Stimulated activated CD4-positive, alpha-beta T cell treated with anti-CD3 and anti-CD28 coated beads, Interleukin-1b, Interleukin-23, amount 100 ng/mL, for 1 hour (primary cell): ENCODE measurements at places on chromosomes 7 and 10.

GRCh38 chr7:105130048-105130447, 116.0 kb downstream of the KMT2E start:
- no peak for DNase-seq

DNA sequence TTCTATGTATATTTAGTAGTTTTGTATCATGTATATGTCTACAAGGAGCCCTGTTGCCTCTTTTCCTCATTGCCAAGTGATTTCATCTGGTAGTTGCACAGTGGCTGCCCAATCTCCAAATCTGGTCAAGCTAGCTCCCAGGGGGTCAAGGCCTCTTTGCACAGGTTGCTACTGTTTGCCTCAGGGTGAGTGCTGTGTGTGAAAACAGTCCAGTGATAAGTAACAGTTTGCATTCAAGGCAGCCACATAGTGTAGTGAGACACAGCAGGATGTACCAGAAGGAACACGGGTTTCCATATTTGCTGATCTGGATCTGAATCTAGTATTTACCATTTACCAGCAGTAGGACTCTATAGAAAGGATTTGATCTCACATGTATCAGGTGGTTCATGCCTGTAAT, 13.3 kb upstream of the EPC1 start:
- no peak for DNase-seq

DNA sequence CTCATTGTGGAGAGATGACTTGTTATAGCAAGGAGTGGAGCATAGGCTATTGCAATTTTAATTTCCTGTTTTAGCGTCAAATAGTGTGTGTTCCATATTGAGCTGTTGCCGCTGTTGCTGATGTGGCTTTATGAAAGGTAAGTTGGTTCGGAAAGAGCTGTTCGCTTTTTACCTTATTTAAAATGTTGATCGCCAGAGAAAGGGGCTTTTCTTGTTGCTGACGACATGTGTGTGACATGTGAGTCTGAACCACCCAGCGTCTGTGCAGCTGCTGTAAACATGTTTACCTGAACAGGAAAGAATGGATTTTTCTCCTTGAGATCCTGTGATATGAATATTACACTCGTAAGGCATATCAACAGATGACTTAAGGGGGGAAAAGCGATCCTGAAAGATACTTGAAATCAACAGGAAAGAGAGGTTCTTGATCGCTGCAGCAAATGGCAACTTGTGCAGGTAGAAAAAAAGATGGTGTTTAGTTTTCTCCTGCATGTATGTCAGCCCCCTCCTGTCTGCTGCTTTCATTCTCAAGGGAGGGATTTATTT, 2.5 kb downstream of the ZEB1 start:
- no peak for DNase-seq

DNA sequence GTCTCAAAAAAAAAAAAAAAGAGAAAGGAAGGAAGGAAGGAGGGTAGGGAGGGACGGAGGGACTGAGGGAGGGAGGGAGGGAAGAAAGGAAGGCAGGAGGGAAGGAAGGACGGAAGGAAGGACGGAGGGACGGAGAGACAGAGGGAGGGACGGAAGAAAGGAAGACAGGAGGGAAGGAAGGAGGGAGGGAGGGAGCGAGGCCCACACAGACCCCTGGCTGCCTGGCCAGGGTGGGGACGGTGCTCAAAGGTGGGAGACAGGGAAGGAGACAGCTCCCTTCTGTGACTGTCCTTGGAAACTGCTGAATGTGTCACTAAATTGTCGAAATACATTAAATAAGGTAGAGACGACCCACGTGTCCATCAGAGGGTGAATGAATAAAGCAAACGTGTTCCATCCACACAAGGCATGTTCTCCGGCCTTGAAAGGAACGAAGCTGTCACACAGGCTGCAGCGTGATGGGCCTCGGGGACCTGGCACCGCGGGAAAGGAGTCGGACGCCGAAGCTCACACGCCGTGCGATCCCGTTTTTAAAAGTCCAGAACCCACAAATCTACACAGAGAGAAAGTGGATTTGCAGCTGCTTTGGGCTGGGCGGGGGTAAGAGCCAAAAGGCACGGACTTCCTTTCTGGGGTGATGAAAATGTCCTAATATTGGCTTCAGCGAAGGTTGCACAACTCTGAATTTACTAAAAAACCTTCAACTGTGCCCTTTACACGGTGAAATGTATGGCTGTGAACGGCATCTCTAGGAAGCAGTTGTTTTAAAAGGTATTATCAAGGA, 23.3 kb downstream of the ADAP1 start:
- DNase-seq, result no peak

GRCh38 chr10:2885288-2886278, 181.8 kb upstream of the PFKP start:
- no peak for DNase-seq

DNA sequence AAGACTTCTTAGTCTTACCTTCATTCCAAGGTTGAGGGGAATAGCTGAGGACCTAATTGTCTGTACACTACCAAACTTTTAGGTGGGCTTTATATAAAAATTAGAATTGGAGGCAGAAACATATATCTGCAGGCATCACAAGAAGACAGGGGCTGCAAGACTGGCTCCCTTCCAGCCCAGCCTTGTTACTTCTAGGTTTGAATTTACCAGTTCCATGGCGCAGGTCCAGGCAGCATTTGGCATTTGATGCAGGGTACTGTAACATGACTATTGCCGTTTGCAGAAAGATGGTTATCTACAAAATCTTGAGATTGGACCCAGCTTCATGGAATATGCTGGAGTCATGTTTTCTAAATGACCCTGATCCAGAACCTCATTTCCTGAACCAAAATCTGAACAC, 105.4 kb upstream of the RHOBTB1 start:
- DNase-seq, result no peak

- DNase-seq, result no peak
Observed at GRCh38 chr10:62075912-62076311, 174.4 kb downstream of the ARID5B start.

DNA sequence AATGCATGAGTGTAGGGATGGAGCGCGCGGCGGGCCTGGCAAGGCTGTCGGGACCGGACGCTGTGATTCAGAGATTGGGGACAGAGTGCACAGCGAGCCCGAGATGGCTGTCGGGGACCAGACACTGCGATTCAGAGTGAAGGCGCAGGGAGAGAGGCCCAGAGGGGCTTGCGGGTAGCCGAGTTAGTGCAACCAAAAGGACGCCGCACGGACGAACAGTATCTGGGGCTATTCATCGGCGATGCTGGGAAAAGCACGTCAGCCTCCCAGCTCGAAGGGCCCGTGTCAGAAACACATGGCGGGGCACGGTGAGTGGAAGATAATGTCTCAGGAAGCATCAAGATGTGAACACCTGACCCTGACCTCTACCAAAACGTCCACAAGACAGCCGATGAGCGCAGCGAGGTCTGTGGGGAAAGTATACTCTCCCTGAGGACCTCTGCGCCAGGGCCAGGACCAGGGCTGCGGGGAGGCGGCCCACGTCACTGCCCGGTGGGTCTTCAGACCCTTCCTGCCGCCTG, 215.8 kb downstream of the ZMYND11 start:
- no peak for DNase-seq

DNA sequence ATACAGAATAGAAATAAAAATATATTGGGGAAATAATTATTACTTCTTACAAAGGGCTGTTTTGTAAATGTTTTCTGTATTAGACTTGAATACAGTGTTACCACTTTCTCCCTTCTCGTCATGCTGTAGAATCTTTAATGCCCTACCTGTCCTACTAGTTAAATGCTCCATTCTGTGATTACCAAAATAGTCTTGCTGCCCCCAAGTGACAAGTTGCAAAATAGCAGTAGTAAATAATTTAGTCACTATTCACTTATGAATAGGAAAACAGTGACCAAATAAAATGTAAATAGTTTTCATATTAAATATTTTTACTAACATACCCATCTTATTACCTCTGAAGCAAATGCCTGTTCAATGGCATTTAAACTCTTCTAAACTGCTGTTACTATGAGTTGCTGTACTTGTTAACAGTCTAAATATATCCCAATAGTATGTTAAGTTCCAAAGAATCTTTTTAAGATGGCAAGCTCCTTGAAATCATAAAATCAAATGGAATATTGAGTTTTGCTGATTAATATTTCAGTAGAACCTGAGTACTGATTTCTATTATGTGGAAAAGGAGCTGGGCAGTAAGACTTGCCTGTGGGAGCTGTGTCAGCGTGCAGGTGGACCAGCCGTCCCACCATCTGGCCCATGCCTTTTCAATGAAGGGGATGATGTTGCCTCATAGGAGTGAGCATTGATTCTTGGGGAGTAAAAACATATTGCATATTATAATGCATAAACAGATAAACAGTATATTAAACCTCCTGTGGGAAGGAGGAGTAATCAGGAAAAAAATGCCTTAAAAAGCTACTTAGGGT, 18.1 kb upstream of the OIT3 start:
- DNase-seq, result no peak

DNA sequence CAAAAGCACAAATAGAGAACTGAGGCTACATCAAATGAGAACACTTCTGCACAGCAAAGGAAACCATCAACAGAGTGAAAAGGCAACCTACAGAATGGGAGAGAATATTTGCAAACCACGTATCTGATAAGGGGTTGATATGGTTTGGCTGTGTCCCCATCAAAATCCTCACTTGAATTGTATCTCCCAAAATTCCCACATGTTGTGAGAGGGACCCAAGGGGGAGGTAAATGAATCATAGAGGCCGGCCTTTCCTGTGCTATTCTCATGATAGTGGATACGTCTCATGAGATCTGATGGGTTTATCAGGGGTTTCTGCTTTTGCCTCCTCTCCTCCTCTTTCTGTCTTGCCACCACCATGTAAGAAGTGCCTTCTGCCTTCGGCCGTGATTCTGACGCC, 120.6 kb upstream of the FRMD4A start:
- no peak for DNase-seq

DNA sequence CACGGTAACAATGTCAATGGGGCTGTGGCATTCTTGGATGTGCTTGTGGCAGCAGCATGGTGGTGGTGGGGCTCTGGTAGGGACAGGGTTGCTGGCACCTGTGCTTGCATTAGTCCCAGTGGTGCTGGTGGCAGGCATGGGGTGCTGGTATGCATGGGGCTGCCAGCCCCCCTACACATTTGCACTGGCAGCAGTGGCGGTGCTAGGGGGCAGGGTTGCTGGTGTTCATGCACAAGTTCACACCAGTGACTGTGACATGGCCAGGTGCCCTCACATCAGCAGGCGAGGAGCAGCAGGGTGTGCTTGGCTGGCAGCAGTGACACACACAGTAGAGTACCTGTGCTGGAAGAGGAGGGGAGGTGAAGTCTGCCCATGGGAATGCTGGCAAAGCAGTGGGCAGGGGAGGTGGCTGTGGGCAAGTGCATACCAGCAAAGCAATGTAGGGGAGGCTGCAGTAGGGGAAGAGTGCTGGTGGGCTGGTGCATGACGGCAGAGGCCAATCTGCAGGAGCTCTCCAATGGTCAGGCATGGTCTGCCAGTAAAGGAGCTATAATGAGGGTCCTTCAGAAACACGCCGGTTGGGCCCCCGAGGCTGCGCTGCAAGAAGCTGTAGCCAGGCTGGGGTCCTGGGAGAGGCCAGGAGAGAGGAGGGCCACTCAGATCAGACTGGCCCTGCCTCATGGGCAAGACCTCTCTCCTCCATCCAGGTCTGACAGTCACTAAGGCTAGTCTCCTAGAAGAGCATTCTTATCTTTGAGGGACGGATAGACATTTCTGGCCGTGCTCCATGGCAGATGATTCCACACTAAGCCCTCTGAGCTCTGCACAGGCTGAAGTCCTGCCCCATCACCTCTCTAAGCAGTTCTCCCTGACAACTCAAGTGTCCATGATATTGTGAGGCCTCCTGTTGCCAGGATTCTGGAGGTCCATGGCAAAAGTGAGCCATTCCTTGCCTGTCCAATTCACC, 406.4 kb downstream of the SEMA3D start:
- no peak for DNase-seq

DNA sequence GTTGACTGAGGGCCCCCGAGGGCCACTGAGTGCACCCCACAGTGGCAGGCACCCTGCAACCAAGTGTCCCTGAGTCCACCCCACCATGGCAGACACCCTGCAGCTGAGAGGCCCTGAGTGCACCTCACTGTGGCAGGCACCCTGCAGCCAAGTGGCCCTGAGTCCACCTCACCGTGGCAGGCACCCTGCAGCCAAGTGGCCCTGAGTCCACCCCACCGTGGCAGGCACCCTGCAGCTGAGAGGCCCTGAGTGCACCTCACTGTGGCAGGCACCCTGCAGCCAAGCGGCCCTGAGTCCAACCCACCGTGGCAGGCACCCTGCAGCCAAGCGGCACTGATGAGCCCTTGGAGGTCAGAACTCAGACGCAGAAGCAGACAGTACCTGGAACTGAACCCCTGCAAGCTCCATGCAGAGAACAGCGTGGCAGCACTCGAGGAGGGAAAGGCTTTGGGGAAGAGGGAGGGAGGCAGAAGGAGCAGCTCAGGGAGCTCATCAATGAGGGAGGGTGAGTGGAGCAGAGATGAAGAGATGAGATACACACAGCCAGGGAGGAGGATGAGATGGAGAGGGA, 156.5 kb downstream of the WDR37 start:
- DNase-seq, result no peak

DNA sequence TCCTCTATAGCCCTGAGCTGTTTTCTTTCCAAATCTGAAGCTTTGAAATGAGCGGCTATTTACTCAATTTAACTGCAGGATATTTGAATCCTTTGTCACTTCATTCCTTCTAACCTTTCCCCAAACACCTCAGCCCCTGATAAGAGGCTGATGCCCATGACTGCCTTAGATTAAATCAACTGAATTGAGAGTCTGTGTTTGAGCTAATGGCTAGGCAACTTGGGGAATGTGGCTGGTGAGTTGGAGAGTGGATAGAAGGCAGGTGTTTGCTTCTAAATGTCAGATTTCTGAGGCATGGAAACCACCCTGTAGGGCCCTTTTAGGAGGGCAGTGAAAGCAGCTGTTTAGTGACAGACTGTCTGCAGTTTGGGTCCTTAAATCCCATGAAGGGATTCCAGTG, 759.9 kb downstream of the LRMDA start:
- no peak for DNase-seq
